ENCODE measurements at places on chromosomes 6 and 20.

- DNase-seq: no peak
Measured at GRCh38 chr6:19757036-19757435, 80.1 kb upstream of the ID4 start.

- no peak for DNase-seq
Measured at GRCh38 chr20:46112430-46113112, 5.5 kb upstream of the CD40 start.

DNA sequence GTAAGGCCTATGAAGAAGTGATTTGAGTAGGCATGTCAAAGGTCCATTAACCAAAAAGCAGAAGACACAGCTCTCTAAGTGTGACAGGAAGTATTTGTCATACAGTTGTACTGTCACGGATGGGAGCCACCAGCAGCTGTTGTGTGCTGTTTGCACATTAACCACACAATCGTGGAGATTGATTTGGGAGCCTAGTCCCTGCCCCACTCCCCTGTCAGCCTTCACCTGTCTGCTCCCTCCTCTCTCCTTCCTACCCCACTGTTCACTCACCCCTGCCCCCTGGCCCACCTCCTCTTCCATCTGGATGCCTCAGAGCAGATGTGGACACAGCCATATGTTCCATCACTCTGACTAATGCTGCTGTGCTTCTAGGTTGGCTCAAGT is 124.7 kb upstream of the SPACA1 start:
- DNase-seq: no peak

DNA sequence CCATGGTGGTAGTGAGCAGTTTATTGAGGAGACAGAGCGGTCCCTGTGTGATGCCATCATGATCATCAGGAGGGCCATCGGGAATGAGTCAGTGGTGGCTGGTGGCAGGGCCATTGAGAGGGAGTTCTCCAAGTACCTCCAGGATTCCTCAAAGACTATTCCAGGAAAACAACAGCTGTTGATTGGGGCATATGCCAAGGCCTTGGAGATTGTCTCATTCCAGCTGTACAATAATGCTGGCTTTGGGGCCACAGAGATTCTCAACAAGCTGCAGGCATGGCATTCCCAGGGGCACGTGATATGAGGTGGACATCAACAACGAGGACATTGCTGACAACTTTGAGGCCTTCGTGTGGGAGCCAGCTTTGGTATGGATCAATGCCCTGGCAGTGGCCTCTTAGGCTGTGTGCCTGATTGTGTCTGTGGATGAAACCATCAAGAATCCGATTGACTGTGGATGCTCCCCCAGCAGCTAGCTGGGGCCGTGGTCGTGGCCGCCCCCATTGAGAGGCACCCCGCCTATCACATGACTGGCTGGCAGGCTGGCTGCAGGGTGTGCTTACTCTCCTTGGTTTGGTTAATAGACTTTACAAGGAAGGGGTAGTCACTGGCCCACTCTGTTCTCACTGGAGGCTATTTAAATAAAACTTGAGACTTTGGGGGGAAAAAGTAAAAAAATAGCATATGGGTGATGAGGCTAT is 16.7 kb downstream of the RAET1E start:
- no peak for DNase-seq

DNA sequence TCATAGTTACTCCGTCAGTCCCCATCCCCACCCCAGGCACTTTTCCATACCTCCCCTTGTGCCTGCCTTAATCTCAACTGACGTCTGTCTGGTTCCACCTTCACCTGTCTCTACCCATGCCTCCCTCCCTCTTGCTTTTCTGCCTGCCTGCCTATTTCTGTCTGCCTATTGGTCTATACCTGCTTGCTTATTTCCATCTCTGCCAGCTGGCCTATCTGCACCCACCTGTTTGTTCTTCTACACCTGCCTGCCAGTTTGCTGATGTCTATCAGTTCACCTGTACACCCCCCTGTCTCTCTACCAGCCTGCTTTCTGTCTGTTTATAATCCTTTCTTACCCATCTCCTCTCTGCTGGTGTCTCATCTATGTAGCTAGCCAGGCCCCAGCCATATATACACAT is 87.5 kb downstream of the RALGAPA2 start:
- no peak for DNase-seq

GRCh38 chr20:6632187-6632586 is 135.3 kb upstream of the BMP2 start:
- DNase-seq: peak; percentile 34

GRCh38 chr20:9609887-9610502 is 95.6 kb downstream of the LAMP5 start:
- DNase-seq: peak; percentile 83

DNA sequence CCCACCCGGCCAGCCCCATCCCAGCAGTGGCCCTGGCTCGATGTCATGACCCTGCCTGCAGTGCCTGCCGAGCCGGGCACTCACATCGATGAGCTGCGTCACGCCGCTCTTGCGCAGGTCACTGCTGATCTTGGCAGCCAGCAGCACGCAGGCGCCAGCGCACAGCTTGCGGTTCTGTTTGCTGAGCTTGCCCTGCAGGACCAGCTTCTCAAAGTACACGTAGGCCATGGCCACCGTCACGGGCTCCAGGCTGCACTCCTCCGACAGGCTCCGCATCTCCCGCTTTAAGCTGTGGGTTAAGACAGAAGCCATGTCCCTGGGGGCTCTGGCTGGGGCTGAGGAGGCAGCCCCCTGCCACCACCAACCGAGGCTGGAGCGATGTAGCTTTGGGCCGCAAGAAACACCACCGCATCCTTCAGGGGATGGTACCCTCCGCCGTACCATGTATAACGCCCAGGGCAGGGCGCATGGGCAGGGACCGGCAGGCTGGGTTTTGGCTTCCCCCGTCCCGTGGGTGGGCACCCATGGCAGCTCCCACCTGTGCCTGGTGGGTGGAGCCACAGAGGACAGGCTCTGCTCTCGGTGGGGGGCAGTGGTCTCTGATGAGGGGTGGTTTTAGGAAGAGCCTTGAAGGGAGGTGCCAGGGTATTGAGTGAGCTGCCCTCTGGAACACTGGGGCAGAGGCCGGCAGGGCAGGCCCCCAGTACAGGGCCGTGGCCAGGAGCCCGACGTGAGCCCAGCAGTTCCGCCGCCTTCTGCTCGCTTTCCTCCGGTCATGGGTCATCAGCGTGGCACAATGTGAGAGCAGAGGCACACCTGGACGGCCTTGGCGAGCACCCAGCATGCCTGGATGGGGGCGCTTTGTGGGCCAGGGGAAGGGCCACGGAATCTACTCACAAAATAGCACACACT is 4.5 kb downstream of the RPS21 start:
- no peak for DNase-seq

- DNase-seq: no peak
Measured at GRCh38 chr6:3221578-3221977, 5.9 kb downstream of the TUBB2B start.

DNA sequence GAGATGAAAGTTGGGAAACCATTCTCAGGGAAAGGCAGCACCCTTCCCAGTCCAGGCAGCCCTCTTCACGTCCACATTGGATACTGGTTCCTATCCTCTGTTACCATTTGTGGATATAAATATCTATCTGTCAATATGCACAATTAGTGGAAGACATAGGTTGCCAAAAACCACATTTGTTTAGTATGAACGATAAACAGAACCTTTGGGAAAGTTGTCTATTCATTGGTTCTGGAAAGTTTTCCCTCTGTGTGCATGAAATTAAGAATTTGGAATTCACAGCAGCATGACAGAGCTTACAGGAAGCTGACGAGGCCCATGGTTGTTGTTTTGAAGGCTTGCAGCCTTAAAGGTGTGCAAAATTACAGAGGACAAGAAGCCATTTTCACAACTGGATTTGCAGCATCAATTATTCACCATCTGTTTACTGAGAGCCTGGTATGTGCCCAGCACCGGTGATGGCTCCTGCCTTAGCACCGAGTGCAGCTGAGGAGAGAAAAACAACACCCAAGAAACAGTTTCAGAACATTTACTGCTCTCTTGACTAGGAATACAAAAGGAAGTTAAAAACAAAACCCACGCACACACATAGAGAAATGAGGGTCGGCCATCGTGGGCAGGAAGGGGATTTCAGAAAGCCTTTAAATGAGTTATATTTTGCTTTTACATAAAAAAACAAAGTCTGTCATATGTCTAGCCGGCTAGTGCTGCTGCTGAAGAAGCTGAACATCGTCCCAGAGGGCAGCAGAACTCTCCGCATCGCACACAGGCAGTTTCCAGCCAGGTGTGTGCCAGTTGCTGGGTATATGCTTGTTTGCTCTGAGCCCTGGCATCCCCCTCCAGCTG is 319.6 kb downstream of the FARS2 start:
- no peak for DNase-seq

- no peak for DNase-seq
Measured at GRCh38 chr6:52157301-52157941, 28.8 kb upstream of the IL17A start.

- no peak for DNase-seq
Measured at GRCh38 chr20:438571-439469, 23.5 kb downstream of the TBC1D20 start.

GRCh38 chr6:2403546-2403945 is 158.1 kb upstream of the GMDS start:
- no peak for DNase-seq

DNA sequence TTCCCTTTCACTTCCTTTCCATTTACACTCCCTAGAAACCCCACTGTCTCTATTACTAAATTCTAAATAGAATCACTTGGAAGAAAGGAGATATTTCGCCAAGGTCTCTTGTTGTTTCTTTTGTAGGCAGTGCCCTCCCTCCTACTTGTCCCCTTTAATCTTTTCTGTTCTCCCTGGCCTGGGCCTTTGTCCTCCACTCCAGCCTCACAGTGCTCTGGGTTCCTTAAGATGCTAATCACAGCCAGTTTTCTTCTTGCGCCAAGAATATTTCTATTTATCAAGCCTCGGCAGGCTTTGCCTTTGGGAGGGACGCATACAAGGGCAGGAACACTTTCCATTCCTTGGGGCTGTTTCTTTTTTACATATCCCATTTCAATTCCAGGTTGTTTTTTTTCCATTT is 520.6 kb upstream of the CHD6 start:
- no peak for DNase-seq

GRCh38 chr20:49699200-49699992 is 14.3 kb downstream of the B4GALT5 start:
- DNase-seq: no peak

GRCh38 chr20:5670874-5671273 is 79.3 kb upstream of the SHLD1 start:
- DNase-seq: no peak

DNA sequence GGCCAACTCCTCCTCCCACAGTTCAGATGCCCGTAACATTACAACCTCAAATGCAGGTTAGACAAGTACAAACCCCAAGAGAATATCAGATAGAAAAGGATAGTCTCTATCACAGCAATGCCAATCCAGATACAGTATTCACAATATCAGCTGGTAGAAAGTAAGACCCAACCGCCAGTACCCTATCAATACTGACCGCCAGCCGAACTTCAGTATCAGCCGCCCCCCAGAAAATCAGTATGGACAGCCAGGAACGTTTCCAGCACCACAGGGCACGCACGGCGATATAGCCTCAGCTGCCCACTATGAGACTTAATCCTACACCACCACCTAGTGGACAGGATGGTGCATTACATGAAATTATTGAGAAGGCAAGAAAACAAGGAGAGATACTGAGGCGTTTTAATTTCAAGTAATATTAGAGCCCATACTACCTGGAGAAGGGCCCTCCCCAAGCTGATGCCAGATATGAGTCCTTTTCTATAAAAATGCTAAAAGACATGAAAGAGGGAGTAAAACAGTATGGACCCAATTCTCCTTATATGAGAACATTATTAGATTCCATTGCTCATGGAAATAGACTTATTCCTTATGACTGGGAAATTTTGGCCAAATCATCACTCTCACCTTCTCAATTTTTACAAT is 17.6 kb upstream of the EIF2S2 start:
- DNase-seq: peak; percentile 84

DNA sequence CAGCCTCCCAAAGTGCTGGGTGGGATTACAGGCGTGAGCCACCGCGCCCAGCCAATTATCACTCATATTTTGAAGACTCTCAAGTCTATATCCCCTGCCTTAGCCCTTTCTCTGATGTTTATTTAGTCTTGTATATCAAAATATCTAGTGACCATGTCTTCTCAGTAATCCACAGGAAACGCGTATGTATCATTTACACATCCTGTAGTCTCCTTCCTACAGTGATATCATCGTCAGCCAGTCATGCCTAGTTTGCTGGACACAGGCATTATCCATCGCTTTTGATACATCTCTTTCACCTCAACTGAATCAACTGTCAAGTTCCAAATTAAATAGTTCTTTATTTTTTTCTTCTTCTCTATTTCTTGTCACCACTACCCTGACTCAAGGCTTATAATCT is 223.7 kb downstream of the NKAIN2 start:
- DNase-seq: no peak

- DNase-seq: peak; percentile 53
Measured at GRCh38 chr20:62702895-62703852, 5.5 kb upstream of the NTSR1 start.

DNA sequence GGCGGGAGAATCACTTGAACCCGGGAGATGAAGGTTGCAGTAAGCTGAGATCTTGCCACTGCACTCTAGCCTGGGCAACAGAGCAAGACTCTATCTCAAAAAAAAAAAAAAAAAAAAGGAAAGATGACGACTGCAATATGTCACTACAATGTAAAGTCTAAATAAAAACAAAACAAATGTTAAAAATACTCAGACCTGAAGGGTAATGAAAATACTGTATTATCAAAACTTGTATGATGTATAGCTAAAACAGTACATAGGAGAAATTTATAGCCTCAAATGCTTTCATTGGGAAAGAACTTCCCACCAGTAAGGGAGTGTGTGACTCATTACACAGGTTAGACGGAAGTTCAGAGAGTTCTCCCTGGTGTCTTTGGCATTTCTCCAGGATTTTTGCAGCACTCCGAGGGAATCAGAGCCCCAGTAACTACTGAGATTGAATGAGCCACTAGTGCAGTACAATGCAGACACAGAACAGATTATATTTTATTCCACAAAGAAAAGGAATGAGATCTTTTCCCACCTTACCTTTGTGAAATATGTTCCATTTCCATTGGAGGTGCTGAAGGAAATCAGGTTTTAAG is 12.5 kb upstream of the RALGAPB start:
- DNase-seq: peak; percentile 67

- peak; percentile 1 for DNase-seq
Measured at GRCh38 chr6:161169696-161170095, 104.2 kb downstream of the AGPAT4 start.

DNA sequence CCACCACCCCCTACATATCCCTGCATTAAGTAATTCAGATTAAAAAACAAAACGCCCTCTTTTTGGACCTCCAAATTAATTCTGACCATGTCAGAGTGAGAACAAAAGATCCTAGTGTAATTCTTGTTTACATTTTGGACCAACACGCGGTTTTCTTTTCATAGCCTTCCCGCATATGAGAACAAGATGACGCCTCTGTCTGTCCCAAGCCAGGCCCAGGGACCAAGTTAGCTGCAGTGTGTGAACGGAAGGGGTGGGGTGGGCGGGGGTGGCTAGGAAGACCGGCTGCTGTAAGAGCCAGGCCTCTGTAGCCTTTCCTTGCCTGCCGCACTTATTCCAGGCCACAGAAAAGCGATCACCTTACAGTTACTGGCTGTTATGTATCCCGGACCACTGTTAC is 68.0 kb downstream of the PLCG1 start:
- no peak for DNase-seq

DNA sequence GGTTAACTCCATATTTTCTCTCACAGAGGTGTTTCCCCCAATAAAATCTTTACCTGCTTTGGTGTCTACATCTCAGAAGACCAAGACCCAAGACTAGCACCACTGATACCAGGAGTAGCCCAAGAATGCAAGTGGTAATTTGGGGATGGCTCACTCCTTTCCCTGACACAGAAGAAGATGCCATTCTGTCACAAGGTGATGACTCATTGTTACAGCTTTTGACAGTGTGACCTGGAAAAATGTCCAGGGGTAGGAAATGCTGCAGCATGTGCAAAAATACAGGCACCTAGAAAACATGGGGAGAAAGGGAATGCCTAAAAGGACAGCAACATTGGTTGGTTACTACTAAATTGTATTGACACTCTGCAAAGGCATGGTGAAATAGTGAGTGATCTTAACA is 254.0 kb upstream of the GJE1 start:
- DNase-seq: no peak
